ENCODE measurements at places on chromosomes 12 and 14.
A peak's percentile ranks its signal among the peaks of the same experiment; 100 is the strongest.

GRCh38 chr12:73106296-73106695 lies 834.1 kb downstream of the TRHDE start:
- no peak for DNase-seq

DNA sequence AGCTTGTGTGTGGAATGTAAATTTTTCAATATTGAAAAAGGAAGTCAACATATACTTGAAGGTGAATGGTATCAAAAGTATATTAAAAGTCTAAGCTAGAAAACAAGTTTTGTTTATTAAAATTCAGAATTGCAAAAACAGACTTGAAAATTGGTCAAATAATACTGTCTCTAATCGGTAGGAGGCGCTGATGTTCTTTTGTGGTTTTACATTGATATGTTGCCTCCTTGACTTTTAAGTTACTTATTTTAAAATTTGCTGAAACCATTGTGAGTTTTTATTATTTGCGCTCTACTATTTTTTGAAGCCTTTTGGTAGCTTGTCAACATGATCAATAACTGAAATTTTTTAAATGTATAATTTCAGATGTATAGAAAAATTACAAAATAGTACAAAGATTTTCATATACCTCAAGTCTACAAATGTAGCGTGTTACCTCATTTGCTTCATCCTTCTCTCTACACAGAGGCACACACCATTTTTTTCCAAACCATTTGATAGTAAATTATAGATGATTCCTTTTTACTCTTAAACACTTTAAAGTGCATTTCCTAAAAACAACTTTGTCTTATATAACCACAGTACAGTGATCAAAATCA lies 6.9 kb downstream of the RTRAF start:
- DNase-seq: peak; percentile 70

DNA sequence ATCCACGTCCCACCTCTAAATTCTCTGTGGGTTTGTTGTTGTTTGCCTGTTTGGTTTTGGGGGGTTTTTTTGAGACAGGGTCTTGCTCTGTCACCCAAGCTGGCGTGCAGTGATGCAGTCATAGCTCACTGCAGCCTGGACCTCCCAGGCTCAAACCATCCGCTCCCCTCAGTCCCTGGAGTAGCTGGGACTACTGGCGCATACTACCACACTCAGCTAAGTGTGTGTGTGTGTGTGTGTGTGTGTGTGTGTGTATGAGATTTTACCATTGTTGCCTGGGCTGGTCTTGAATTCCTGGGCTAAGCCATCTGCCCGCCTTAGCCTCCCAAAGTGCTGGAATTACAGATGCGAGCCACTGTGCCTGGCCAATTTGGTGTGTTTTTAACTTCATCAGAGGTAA lies 236.2 kb downstream of the SLC41A2 start:
- DNase-seq: no peak

- no peak for DNase-seq
Observed at GRCh38 chr14:55780156-55780946, 200.3 kb downstream of the KTN1 start.

GRCh38 chr12:124686370-124687173 lies 119.2 kb upstream of the NCOR2 start:
- DNase-seq: no peak

GRCh38 chr14:46381674-46382073 lies 269.9 kb downstream of the RPL10L start:
- no peak for DNase-seq

DNA sequence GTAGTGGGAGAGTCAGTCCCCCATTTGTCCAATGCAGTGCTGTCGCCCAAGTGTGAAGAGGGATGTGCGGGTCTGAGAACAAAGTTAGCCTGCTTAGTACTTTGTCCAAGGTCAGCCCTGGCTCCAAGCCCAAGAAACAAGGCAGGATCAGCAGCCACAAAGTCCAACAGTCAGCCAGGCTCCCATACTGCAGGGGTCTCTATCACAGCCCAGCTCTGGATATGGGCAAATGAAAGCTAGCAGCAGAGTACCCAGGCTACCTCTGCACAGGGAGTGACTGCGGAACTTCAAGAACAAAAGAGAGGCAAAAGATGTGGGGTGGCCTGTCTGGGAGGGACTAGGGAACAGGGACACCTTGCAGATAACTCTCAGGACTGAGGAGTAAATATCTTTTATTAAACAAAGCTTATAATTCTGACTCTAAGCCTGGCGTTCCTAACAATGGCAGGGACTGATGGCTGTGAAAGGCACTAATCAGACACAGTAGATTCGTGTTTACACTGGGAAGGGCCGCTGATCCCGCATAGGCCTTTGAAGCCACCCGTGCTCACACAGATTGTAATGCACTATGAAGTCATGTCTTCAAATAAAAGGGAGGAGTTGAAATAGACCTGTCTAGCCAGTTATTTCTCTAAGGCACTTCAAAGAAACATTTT lies 91.0 kb upstream of the EEA1 start:
- no peak for DNase-seq

- DNase-seq: no peak
Observed at GRCh38 chr12:64580681-64581080, 29.6 kb upstream of the RASSF3 start.

DNA sequence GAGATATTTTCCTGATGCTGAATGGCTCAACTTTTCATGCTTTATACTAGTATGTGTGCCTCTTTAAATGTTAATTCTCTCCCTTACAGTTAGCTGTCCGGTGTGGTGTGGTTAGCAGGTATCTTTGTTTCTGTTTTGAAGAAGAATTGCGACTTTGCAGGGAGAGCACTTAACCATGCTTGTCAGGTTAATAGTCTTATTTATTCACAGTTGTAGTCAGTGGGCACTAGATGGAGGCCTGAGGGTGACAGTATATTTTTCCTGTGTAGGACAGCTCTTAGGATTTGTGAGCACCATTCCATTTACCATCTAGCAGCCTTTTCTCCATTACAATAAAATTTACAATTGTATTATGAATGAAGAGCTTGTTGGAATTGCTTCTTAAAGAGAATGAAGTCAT lies 34.9 kb downstream of the PDE3A start:
- DNase-seq: no peak

All from CD4-positive, alpha-beta T cell (primary cell).